ENCODE measurements at places on chromosomes 12 and 14.

- no peak for DNase-seq
Observed at GRCh38 chr12:120960657-120961056, 17.7 kb upstream of the HNF1A start.

DNA sequence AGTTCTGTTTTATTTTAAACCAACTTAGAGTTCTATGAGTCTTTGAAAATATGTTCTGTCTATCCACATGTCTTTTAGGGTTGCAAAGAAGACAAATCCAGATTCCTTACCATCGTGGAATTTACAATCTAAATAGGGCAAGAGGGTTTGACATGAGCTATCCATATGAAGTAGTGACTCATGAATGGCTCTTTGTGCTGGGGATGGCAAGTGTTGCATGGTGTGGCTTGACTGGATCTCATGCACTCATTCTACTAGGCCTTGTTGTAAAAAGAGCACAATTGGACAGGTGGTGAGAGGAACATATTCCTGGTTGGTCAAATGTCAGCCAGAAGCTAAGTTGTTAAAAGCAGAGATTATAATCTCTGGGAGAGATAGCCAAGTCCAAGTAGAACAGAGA, 509.1 kb downstream of the DIO2 start:
- DNase-seq: no peak

DNA sequence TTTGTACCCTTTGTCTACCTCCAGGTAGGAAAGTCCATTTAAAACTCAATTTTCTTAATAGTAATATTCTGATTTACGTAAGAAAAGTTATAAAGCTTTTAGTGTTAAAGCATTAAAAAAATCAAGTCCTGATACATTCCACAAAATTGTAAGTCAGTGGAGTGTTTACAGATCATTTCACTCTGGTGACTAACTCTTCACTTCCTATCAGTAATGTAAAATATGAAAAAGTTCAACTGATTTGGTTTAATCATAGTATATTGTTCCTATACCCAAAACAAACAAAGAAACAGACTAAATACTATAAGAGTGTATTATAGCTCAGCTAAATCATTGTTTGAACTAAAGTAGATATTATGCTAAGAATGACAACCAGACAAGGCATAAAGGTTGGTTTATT, 85.9 kb downstream of the VEZT start:
- no peak for DNase-seq

DNA sequence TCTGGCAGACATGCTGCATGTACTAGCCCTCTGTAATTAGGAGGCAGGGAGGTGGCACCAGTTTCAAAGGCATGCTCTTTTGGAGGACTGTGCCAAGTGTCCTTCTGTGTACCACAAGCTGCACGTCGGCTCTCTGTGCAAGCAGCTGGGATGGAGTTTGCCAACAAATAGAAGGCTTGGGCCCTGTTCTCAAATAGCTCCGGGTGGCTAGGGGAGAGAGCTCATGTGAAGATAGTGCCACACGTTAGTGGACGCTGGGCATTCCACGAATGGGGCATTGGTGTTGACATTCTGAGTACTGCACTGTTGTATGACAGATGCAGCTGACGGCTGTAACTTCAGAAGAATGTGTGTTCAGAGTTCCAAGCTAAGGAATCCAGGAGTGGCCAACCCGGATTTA, 4.4 kb downstream of the AACS start:
- DNase-seq: no peak

- DNase-seq: no peak
Observed at GRCh38 chr12:30000401-30000800, 216.7 kb upstream of the TMTC1 start.

GRCh38 chr12:69888901-69889300, 63.9 kb downstream of the MYRFL start:
- no peak for DNase-seq

DNA sequence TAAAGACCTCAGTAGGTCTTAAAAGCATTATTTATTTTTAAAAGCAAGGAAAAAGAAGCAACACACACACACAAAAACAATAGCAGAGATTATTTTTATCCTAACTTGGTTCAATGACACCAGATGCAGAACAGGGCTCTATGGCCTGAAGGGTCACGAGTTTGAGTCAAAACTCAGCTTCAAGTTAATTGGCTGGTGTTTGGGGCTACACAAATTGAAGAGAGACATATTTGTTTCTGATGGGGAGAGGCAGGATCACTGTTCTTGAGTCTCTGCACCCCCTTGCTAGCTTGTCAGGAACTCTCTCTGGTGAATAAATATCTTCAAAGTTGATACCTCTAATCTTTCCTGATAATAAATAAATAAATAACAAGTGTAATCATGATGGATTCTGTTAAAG, 466.1 kb downstream of the PRKD1 start:
- no peak for DNase-seq

DNA sequence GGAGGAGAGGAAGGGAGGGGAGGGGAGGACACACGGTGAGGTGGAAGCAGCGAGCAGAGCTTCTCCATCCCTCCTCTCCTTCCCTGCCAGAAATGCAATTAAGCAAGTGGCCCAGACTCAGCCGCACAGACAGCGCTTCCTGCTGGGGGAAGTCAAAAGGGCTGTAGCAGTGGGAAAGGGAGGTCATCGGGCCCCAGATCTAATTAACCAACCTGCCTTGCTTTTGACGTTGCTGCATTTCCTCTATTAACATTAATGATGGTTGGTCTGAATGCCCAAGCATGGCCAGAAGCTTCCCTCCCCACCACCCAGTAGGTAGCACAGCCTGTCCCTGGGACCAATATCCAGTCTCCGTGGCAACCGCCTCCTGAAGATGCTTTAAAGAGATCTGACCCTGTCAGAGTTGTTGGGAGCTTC, 4.6 kb upstream of the NGB start:
- DNase-seq: peak; percentile 83

Data from eye (tissue), 1 donor.